ENCODE measurements at places on chromosomes 12 and 14.
A peak's percentile ranks its signal among the peaks of the same experiment; 100 is the strongest.

GRCh38 chr12:26122061-26122680 is 2.7 kb downstream of the BHLHE41 start:
- no peak for DNase-seq

DNA sequence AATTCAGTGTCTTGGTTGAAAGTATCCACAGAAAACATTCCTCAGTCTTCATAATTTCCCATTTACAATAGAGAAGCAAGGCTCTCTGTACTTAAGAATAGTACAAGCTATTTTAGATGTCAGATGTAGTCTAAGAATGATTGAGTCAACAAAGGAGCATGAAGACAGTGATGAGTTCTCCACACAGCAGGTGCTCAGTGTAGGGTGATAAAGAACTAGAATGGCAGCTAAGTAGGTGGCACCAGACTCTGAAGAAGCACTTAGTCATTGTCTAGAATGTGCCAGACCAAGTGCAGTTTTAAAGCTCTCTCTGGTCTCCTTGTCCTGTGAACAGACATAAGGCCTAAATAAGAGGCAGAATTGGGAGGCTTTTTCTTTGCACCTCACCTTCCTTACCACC is 504.6 kb downstream of the NRXN3 start:
- DNase-seq = no peak

- DNase-seq = peak; percentile 54
Observed at GRCh38 chr12:47742253-47742825, 16.3 kb downstream of the RAPGEF3 start.

DNA sequence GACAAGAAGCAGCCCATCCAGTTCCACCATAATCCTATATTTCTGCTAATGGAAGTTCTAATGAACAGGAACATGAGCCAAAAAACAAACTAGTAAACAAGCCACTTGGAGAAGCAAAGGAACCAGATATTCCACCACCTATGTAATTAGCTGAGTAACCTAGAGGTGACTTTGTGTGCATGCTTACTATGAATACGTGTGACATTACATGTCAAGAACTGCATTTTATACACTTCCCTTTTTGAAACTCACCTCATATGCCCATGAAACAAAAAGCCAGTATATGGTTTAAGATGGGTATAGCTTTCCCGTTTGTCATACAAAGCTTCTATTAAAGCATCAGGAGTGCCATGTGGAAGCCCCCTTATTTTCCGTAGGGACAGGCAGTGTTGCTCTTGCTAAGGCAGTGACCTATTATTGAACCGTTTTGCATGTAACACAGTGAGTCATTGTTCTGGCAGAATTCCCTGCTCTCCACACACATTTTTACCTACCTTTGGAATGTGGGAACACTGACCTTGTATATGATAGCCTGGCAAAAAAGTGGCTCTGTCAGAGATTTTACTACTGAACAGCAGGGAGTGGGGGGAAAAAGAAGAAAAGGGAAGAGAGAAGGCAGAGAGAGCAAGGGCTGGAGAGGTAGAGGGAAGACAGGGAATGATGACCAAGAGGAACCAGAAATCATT is 34.8 kb upstream of the FRMD6 start:
- DNase-seq = peak; percentile 65

DNA sequence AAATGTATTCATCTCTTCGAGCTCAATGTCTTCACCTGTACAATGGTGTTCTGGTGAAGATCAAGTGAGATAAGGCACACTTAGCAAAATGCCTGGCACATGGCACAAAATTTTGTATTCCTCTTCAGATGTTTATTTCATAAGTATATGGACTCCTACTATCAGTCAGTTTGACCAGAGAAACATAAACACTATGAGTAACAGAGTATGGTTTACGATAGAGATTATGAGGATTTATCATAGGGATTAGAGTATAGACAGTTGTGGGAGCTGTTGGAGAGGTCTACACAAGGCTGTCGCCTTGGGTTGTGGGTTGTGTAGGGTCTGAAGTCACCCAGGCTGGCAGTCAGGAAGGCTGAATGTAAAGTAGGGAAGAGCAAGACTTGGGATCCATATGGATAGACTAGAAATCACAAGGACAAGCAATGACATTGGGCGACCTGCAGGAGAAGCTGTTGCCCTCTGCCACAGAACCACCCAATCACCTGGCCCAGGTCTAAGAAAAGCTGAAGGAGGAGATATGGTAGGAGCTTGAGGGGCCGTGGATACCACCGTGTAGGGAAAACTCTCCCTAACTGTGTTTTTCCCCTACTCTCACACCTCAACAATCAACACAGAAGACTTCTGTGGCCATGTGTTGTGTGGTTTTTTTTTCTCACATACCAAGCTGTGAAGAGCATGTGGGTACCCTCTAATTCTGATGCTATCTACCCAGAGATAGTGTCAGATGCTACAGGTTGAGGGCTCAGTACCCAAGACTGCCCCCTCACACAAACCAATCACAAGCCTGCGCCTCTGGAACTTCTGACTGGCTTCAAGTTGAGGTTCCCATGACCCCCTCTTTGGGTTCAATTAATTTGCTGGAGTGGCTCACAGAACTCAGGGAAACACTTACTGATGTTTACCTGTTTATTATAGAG is 27.2 kb upstream of the RESF1 start:
- DNase-seq = no peak

DNA sequence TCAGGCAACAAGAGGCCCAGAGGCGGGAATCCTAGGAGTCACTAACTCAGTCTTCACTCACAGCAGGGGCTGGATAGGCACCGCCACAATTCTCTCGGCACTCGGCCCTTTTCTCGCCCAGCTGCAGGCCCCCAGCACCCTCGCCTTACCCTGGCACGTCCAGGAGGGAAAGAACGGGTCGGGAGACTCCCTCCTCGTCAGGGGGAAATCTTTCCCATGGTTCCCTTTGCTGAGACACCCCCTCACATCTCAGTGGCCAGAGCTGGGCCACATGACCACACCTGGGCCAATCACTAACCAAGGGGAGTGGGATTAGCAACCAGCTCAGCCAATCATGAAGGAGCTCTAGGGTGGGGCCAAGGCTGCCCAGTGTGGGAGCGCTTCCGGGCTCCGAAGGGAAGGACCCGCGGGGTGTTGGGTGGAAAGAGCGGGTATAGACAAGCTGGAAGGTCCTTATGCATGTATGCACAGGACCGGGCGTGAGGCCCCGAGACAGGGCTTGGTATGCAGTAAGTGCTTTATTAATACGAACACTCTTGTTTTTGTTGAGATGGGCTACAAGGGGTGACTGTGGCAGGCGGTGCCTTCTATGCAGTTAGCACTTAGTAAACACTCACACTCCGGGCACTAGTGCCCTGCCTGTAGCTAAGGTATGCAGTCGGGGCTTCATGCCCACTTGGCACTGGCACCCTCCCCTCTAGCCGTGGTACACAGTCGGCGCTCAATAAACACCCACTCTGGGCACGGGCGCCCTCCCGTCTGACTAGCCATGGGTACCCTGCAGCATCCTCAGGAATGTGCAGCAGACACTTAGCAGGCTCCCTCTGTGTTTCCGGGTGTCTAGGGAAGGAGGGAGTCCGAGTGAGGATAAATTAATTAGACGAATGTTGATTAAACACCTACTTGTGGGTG is 40.3 kb downstream of the ADGRD1 start:
- no peak for DNase-seq

GRCh38 chr14:67704484-67705089 is 2.9 kb downstream of the RDH12 start:
- peak; percentile 95 for DNase-seq

DNA sequence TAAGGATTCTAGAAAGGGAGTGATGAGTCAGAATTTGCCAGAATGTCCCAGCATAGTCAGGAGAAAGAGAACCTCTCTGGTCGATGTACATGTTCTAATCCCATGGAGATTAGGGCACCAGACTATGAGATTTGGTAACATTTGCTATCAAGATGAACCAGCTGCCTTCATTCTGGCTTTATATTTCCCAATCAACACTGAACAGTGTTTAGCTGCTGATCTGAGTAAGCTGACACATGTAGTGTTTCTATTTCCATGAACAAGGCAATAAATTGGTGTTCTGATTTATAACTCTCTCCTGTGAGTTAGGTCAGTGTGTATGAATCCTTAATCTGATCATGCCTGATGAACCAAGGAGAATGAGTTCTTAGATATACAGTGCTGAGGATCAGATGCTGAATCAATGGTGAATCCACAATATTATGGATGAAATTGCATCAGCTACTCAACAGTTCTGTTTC is 158.0 kb upstream of the AMIGO2 start:
- no peak for DNase-seq

DNA sequence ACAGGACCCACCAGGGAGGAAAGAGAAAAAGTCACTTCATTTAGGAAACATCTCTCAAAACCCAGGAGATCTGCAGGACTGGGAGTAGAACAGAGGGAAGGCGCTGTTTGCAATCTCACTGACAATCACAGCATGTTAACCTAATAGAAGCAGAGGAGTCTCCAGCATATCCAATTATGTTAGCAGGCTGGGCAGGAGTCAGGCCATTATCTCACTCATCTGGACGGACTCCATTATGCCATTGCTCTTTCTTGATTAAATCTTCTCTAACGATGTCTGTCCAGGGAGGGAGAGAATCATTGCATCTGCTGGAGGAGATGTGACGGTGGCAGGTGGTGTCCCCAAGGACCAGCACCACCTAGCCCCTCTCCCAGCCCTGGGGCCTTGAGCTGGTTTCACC is 203.8 kb upstream of the SFSWAP start:
- DNase-seq = no peak

GRCh38 chr14:76257111-76257803 is 105.5 kb downstream of the GPATCH2L start:
- no peak for DNase-seq

DNA sequence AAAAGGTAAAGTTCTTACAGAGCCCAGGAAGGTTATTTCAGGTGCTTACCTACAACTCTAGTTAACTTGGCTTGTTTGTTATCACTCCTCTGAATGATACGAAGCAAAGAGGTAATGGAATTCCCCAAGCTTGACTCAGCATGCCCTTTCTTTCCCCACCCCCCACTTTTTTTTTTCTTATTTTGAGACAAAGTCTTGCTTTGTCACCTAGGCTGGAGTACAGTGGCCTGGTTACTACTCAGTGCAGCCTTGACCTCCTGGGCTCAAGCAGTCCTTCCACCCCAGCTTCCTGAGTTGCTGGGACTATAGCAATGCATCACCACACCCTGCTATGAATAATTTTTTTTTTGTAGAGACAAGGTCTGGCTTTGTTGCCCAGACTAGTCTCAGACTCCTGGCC is 17.1 kb upstream of the YBX3 start:
- no peak for DNase-seq

DNA sequence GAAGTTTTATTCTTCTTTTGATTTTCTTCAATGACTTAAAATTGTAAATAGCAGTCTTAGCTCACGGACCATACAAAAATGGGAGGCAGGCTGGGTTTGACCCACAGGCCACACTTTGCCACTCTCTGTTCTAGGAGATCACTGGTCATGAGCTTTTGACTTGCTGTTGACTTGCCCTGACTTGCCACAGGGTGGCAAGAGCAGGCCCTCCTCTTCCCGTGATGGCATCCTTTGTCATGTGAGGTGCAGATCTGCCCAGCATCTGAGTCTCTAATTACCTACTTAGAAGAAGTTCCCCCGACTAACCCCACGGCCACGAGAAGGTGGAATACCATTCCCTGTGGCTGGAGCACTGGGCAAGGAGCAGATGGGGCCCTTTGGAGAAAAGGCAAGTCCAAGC is 81.0 kb upstream of the SCAF11 start:
- DNase-seq = no peak

GRCh38 chr14:94028450-94028826 is 2.3 kb downstream of the OTUB2 start:
- no peak for DNase-seq

DNA sequence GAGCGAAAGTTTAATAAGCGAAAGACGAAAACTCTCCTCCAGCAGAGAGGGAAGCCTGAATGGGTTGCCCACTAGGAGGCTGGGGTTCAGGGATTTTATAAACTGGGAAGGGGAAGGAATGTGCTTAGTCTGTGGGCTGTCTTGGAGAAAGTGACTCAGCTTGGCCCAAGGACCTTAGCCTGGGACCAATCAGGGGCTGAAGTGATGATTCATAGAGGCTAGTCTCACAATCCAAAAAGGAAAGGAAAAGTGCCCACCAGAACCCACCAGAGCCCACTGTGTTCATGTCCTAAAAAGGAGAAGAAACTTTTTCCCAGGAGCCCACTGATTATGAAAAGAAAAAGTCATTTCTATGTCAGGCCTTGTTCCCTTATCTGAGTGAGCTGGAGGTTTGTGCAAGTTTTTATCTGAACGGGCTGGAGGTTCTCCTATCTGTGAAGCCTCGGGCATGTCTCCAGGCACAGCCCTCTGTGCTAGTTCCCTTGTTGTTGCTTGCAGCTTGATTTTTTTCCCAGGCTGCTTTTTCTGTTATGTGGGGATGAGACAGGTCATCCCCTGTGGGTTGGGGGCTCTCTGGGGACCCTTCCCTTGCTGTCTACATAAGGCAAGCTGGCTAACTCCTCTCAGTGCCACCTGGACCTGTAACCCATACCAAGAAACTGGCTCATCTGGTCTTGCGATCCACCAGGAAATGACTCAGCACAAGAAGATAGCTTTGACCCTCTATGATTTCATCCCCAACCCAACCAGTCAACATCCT is 8.3 kb upstream of the GOLGA5 start:
- DNase-seq = peak; percentile 25

- DNase-seq = no peak
Observed at GRCh38 chr14:51652168-51653078, 713 bp downstream of the FRMD6 start.

- DNase-seq = no peak
Observed at GRCh38 chr14:56194042-56194441, 75.8 kb downstream of the PELI2 start.

- DNase-seq = no peak
Observed at GRCh38 chr14:94969766-94970165, 187.6 kb downstream of the DICER1 start.

- no peak for DNase-seq
Observed at GRCh38 chr12:129815846-129816245, 88.0 kb downstream of the TMEM132D start.

DNA sequence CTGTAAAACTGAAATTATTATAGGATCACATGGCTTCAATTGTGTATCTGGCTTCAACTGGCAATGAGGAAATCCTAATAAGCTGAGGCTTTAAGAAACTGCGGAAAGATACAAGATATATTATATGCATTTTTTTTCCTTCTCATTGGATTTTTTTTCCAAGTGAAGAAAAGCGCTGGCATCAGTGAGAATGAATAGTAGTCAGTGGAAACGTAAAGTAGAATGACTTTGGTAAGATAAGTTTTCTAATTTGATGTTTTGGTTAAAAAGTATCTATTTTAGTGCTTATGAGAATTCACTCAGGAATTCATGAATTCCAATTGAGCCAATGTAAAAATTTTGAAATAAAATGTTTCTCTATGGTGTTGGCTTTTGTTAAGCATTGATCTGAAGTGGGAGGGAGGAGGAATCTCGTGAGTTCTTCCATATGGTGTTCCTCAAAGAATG is 173.5 kb upstream of the FRMD6 start:
- DNase-seq = no peak

- DNase-seq = no peak
Observed at GRCh38 chr12:63968673-63969072, 124.2 kb downstream of the SRGAP1 start.

- DNase-seq = no peak
Observed at GRCh38 chr12:116595186-116595585, 36.0 kb downstream of the MAP1LC3B2 start.
